ENCODE measurements at places on chromosomes 7 and 10.

GRCh38 chr7:52410032-52410431 is 625.4 kb upstream of the POM121L12 start:
- no peak for DNase-seq

GRCh38 chr10:110397856-110398255 is 93.1 kb upstream of the SMNDC1 start:
- no peak for DNase-seq

GRCh38 chr7:151900986-151901621 is 24.2 kb upstream of the PRKAG2 start:
- no peak for DNase-seq

- no peak for DNase-seq
Measured at GRCh38 chr7:109246330-109247077, 676.8 kb downstream of the DNAJB9 start.

DNA sequence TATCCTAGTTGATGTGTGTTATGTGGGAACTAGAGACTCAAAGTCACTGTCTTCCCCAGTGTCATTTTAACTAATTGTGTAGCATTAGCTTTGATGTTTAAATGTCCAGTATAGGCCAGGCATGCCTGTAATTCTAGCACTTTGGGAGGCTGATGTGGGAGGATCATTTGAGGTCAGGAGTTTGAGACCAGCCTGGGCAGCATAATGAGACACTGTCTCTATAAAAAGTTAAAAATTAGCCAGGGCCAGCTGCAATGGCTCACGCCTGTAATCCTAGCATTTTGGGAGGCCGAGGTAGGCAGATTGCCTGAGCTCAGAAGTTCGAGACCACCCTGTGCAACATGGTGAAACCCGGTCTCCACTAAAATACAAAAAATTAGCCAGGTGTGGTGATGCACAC is 24.4 kb downstream of the DDX50 start:
- no peak for DNase-seq

GRCh38 chr7:71538210-71538609 is 406.3 kb downstream of the GALNT17 start:
- DNase-seq: no peak

DNA sequence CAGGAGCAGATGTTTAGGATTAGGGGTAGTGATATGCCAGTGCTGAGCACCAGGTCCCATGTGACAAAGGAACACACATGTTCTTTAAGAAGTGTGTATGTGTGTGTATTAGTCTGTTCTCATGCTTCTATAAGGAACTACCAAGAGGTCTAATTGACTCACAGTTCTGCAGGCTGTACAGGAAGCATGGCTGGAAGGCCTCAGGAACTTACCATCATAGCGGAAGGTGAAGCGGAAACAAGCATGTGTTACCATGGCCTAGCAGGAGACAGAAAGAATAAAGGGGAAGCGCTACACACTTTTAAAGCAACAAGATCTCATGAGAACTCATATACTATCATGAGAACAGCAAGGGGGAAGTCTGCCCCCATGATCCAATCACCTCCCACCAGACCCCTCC is 22.8 kb upstream of the PDZD8 start:
- peak; percentile 43 for DNase-seq

- no peak for DNase-seq
Measured at GRCh38 chr7:77426521-77427051, 10.4 kb upstream of the GSAP start.

DNA sequence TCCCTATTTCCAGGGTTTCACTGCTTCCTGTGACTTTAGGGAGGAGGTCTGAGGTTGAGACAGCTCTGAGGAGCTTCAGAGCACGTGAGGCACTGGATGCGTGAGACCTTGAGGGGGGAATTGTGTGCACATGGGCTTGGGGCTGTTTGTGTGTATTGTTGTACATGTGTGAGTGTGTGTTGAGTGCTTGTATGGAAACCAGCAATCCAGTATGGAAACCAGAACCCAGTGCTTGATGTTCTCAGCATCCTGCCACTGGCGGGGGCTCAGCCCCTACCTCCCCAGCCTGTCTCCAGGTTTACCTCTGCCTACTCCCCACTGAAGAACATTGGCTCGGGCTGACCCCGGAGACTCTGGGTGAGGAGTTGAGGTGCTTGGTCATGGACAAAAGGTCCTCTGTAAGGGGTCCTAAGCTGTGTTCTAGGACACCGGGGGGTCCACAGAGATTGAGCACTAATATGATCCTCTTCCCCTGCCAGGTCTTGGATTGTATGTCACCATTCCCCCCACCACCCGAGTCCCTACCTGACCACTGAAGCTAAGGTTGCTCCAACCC is 20.8 kb downstream of the SFTPD start:
- no peak for DNase-seq

DNA sequence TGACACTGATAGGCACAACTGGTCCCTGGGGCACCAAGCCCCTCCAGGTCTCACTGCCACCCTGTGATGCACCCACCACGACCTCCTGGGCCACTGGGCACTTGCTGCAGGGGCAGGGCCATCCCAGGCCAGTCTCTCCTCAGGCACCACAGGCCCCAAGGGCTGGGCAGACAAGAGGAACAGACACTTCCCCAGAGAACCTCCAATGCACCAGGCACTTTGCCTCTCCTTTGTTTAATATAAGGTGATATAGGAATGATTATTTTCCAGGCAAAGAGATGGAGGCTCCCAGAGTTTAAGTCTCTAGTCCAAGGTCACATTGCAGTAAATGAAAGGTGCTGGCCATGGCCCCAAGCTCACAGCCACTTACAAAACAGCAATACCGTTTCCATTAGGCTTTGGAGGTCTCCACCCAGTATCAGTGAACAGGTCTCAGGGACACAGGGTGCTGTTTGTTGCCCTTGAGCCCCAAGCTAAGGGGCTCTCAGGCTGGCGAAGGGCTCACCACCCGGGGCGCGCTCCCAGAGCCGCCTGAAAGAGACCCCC is 4.5 kb downstream of the DEPP1 start:
- peak; percentile 40 for DNase-seq

- DNase-seq: no peak
Measured at GRCh38 chr10:126156012-126156411, 232.3 kb downstream of the ADAM12 start.

DNA sequence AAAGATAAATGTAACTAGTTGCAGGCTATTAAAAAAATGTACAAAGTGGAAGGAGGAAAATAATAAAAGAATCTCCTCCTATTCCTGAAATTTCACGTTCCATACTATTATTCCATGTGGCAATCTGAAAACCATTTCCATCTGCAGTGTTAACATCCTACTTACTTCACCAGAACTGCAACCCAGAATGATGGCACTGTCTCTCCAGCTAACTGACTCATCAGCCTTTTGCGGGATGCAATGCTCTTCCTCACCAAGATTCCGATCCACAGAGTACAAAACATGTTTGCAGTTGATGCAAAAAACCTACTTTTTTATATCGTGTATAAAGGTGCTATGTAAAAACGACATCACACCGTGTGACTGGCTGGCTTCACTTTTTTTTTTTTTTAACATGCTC is 50.8 kb downstream of the ESYT2 start:
- DNase-seq: no peak

- peak; percentile 47 for DNase-seq
Measured at GRCh38 chr7:86926732-86927131, 132.7 kb downstream of the ELAPOR2 start.

GRCh38 chr10:96259150-96259549 is 12.2 kb downstream of the BLNK start:
- DNase-seq: peak; percentile 43

GRCh38 chr10:121267236-121268003 is 330.8 kb downstream of the FGFR2 start:
- DNase-seq: no peak

DNA sequence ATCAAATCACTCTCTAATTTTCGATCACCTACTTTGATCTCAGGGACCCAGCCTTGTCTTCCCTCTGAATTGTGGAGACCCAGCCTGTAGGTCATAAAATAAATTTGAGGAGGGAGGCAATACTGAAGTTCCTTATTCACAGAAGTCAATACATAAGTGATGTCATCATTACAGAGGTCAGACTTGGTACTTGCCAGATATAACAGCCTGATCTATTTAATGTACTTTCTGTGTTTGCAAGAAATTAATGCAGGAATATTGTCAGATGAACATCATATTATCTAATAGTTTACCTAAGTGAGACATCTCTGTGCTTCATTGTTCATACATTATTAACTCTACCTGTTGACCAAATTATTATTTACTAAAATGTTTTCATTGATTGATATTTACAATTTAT is 105.6 kb downstream of the GPAM start:
- DNase-seq: no peak

DNA sequence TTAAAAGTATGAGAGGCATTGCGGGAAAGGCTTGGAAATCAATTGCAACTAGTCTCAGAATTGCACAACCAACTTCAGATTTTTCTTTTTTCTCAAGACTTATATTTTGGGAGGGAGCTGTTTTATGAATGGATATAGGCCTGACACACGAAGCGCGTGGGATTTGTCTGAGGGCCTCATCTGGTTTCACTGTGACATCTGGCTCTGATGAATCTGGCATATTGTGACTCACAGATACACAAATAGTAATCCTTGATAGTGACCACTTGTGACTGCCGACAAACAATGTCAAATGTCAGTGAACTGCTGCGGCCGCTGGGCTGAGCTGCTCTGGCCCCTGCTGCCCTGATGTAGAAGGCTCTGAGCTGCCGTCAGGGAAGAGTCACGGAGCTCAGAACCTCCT is 655.1 kb downstream of the INHBA start:
- DNase-seq: no peak

DNA sequence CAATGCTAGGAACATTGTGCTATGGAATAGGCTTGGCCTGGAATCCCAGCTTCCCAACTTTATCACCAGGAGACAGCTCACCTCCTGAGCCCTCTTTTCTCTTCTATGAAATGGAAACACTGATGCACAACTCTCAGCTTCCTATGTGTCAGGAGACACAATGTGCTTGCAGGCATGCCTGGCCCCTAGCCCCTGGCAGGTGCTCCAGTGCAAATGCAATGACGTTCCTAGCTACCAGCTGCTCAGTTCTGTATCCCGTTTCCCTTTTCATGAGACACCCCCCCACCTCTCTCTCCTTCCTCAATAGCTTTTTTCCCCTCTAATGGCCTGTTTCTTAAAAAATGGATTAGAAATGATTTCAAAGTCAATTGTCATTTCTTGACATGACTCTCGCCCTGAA is 30.7 kb downstream of the HABP2 start:
- no peak for DNase-seq

GRCh38 chr10:110841767-110842267 is 29.9 kb upstream of the PDCD4 start:
- no peak for DNase-seq

DNA sequence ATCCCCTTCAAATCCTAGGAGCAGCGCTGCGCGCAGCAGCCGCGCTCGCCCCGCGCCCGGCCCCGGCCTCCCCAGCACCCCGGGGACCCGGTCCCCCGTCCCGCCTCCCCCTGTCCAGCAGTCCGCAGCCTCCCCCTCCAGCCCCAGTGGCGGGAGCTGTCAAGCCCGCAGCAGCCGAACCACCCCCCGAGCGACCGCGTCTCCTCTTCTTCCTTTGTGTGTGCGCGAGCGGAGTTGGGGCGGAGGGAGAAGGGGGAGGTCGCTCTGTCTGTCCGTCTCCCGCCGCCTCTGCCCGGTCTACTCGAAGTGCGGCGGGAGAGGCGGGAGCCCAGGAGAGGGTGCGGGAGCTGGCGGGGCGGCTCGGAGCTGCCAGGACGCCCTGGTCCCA is 375 bp upstream of the CHN2 start:
- peak; percentile 51 for DNase-seq

DNA sequence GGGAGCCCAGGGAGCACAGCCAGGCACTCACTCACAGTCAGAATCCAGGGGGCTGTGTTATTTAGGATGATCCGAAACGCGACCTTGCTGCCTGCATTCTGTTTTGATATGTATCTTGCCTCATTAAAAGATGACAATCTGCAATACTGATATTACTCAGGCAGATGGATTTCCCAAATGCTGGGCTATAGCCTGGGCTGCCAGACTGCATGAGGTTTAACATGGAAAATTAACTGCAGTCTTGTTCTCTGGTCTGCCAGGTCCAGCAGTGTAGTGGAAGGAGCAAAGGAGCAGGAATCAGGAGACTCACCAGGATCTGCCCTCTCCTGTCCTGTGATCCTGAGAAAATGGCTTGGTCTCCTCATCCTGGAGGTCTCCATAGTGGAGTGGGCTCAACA is 258.1 kb downstream of the PAXIP1 start:
- no peak for DNase-seq

DNA sequence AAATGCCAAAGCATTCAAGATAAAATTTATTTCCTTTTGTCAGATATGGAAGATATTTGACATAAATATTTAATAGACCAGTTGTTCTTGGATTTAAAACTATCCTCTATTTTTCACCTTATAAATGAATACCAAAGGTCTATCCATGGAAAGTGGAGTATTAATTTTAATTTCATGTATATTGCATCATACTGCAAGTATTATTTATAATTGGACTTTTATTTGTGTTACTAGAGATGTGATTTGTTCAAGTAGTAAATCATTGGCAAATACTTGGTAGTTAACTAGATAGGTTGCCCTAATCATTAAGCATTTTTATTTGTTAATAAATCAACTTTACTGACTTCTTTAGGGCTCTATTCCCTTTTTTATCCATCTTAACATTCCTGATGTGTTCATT is 98.1 kb downstream of the CDC14C start:
- DNase-seq: no peak

DNA sequence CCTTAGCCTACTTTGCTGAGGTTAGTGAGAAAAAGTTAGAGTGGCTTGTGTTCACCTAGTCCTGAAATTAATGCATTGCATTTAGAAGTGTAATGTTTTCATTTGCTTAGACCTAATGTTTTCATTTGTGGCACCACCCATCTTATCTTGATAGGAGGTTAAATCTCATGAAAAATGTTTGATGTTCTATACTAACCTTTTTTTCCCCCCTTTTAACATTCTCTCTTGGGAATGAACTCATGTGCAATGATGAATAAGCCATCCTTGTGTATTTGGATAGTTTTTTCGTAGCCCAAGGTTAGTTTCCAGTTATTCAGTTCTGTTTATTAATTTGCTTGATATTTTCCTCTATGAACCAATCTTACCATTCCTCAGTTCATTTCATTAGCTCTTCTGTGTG is 2.8 kb downstream of the FHIP2A start:
- DNase-seq: no peak

DNA sequence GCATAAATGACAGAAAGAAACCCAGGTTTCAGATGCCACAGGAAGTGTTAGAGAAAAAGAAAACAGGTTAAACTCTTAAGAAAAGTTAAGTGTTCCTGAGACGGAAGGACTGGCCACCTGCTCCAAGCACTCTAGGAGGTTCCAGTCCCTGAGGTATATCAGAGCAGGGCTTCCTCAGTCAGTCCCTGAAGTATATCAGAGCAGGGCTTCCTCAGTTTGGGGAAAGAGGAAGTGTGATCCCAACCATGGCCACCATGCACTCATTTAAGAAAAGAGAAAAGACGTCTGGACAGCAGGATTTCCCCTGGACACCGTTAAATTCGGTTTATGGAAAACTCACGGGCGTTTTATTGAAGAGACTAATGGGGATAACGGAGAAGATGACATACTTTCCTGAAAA is 133.4 kb upstream of the PFKP start:
- DNase-seq: peak; percentile 60
